ENCODE measurements at places on chromosomes 5 and 9. TPM values are rescaled to one million over a fixed set of nuclear protein-coding genes. Genes with fewer than 3 reads are reported as not detected.

The SV2C gene
- 3.4 TPM for total RNA-seq

The NCBP1 gene
- total RNA-seq, result 23.3 TPM

The ROR2 gene
- 22.3 TPM for total RNA-seq

The CSF1R gene
- total RNA-seq, result 21.4 TPM

The PCDHGA7 gene
- 5.2 TPM for total RNA-seq

The DCAF12 gene
- total RNA-seq, result 31.2 TPM

The QRFP gene
- not detected for total RNA-seq

The LIFR gene
- 63.3 TPM for total RNA-seq

The TAF11L10 gene
- total RNA-seq, result not detected

The CTXN3 gene
- total RNA-seq, result not detected

The PTPRD gene
- 10.3 TPM for total RNA-seq

The HAVCR2 gene
- total RNA-seq, result 4.4 TPM

GRCh38 chr9:92141144-92142129 is 26.2 kb upstream of the SPTLC1 start:
- peaks cover 27% of the 10 kb centered on the region for H3K4me1 ChIP-seq
- H3K27me3 ChIP-seq, result no peaks in the 10 kb centered on the region
- no peaks in the 10 kb centered on the region for H3K36me3 ChIP-seq
- H3K27ac ChIP-seq, result peak overlapping the region; percentile 71
- DNase-seq, result no peak
- peak overlapping the region; percentile 53 for H3K4me3 ChIP-seq

DNA sequence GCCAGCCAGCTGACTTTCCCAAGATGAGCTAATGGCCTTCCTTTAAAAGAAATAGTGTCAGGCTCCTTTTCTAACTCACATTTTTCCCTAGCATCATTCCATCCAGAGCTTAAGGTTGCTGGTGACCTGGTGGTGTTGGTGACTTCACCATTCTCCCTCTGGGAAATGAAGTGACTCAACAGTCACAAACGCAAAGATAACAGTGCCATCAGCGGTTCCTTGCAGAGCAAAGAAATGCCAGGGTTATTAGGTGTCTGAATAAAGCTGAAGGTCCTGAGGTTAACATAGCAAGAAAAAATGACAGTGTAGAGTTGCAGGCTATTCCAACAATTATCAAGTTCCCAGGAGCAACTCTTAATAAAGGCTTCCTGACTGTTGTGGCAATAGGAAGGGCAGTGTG is 111.8 kb upstream of the SLC44A1 start:
- no peaks in the 10 kb centered on the region for H3K27me3 ChIP-seq
- DNase-seq, result no peak
- no peak overlapping the region for H3K4me3 ChIP-seq
- H3K4me1 ChIP-seq, result no peaks in the 10 kb centered on the region
- H3K27ac ChIP-seq, result no peak overlapping the region

DNA sequence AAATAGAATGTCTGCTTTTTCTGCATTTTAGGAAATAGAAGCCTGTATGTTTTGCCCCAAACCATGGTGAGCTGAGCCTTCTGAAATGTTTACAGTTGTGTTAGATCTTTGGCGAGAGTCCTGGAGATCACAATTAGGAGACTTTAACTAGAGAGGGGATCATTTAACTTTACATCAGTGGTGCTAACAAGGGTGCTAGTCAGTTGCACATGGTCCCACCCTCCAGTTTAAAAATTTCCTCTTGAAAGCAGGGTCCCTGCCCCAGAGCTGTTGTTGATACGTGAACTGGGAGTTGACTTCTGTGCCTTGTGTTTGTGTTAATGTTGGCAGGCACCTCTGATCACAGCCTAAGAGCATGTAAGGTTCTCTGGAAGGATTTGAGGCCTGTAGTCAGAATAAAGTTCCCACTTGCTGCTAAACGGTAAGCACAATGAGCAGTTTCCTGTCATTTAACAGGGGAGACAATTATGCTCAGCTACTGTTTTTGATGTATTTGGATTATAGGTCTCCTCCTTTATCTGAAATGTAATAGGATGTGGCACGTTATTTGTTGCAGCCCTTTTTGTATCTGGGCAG is 43.7 kb downstream of the RASGRF2 start:
- H3K27me3 ChIP-seq, result no peaks in the 10 kb centered on the region
- no peak overlapping the region for H3K27ac ChIP-seq
- no peak for DNase-seq
- no peaks in the 10 kb centered on the region for H3K4me1 ChIP-seq
- H3K36me3 ChIP-seq, result no peaks in the 10 kb centered on the region

GRCh38 chr9:102841376-102841775 is 153.8 kb upstream of the CYLC2 start:
- H3K27me3 ChIP-seq, result no peaks in the 10 kb centered on the region
- no peak for DNase-seq
- no peaks in the 10 kb centered on the region for H3K4me1 ChIP-seq
- H3K36me3 ChIP-seq, result no peaks in the 10 kb centered on the region

DNA sequence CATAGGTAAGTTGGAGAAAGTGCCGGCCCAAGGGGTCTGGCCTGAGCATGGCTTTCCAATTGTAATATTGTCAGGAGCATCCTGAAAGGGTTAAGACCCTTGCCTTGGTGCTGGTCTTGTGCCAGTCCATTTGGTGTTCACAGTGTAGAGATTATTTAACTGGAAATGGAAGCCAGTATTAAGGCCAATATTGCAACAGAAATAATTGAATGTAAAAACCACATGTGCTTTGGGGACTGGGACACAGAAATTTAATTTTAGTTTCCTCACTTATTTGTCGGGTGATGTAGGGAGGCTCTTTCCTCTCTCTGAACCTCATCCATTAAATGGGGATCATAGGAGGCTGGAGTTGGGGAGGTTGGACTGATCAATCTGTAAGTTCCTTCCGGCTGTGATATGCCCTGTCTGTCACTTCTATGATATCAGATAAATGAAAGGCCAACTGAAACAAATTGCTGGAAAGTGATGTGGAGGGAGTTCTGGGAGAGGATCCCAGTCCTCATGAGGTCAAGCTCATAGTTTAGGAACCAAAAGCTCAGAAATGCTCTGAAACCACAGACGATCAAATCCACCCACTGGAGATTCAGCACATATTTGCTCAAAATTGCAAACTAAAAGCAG is 54.8 kb upstream of the COL15A1 start:
- DNase-seq, result no peak
- no peaks in the 10 kb centered on the region for H3K36me3 ChIP-seq
- no peaks in the 10 kb centered on the region for H3K27me3 ChIP-seq
- H3K4me3 ChIP-seq, result no peak overlapping the region
- H3K27ac ChIP-seq, result peak overlapping the region; percentile 46

GRCh38 chr9:132903574-132904492 is 25.1 kb downstream of the SPACA9 start:
- H3K27ac ChIP-seq, result no peak overlapping the region
- no peaks in the 10 kb centered on the region for H3K27me3 ChIP-seq
- no peak overlapping the region for H3K4me3 ChIP-seq
- no peaks in the 10 kb centered on the region for H3K4me1 ChIP-seq
- H3K36me3 ChIP-seq, result no peaks in the 10 kb centered on the region
- no peak for DNase-seq

GRCh38 chr5:111942661-111943401 is 185.8 kb upstream of the NREP start:
- H3K4me3 ChIP-seq, result no peak overlapping the region
- no peak for DNase-seq
- H3K27me3 ChIP-seq, result no peaks in the 10 kb centered on the region
- no peaks in the 10 kb centered on the region for H3K4me1 ChIP-seq
- no peaks in the 10 kb centered on the region for H3K36me3 ChIP-seq

- peak overlapping the region; percentile 96 for H3K27ac ChIP-seq
- no peaks in the 10 kb centered on the region for H3K27me3 ChIP-seq
Measured at GRCh38 chr9:107637421-107638420, 148.2 kb upstream of the KLF4 start.

- no peaks in the 10 kb centered on the region for H3K36me3 ChIP-seq
- no peak overlapping the region for H3K27ac ChIP-seq
- H3K27me3 ChIP-seq, result no peaks in the 10 kb centered on the region
- DNase-seq, result no peak
Measured at GRCh38 chr9:13478160-13478559, 198.7 kb upstream of the MPDZ start.

DNA sequence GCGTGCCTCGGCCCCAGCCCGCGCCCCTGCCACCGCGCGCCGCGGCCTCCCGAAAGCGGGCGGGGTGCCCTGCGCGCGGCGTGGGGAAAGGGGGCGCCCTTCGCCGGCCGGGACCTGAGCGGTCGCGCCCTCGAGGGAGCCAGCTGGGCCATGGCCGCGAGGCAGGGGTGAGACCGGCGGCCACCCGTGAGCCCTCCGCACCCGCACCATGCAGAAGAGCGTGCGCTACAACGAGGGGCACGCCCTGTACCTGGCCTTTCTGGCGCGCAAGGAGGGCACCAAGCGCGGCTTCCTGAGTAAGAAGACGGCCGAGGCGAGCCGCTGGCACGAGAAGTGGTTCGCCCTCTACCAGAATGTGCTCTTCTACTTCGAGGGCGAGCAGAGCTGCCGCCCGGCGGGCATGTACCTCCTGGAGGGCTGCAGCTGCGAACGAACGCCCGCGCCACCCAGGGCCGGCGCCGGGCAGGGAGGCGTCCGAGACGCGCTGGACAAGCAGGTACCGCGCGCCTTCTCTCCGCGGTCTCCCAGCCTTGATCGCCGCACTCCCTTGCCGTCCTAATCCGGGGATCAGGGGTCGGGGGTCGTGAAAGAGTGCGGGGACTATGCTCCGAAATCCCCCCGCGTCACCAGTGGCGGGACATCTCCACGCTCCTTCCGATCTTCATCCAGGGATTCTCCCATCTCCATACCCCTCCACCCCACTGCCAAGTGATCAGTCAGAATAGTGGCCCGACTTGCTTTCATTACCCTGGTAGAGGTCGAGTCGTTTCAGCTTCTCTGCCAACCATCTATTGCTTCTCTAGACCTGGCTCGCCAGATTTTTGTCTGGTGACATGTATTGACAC is 590 bp downstream of the RASGRF2 start:
- H3K4me1 ChIP-seq, result peaks cover 7% of the 10 kb centered on the region
- DNase-seq, result no peak
- H3K4me3 ChIP-seq, result peak overlapping the region; percentile 62
- peak overlapping the region; percentile 73 for H3K27ac ChIP-seq
- no peaks in the 10 kb centered on the region for H3K27me3 ChIP-seq
- no peaks in the 10 kb centered on the region for H3K36me3 ChIP-seq

- no peak overlapping the region for H3K27ac ChIP-seq
- no peak overlapping the region for H3K4me3 ChIP-seq
- H3K4me1 ChIP-seq, result no peaks in the 10 kb centered on the region
- H3K36me3 ChIP-seq, result no peaks in the 10 kb centered on the region
- no peaks in the 10 kb centered on the region for H3K27me3 ChIP-seq
- peak; percentile 42 for DNase-seq
Measured at GRCh38 chr5:3350781-3351180, 244.9 kb upstream of the IRX1 start.

- no peak for DNase-seq
- H3K36me3 ChIP-seq, result no peaks in the 10 kb centered on the region
- no peak overlapping the region for H3K27ac ChIP-seq
Measured at GRCh38 chr5:78586251-78586650, 62.3 kb downstream of the LHFPL2 start.

DNA sequence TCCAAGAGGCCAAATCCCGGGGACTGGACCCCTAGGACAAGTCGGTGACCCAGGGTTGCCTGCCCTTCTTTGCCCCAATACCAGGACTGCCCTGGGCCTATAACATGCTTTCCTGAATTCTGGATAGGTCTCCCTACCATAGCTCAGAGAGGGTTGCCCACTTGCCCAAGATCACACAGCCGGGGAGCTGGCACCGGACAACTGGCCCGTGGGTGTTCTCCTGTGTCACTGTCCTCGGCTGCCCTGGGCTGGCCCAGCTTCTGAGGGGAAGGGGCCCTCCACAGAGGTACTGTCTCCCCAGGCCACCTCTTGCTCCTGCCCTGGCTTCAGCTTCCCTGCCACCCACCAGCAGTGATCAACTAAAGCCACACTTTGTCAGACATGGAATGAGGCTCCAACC is 28.8 kb upstream of the TTLL11 start:
- H3K36me3 ChIP-seq, result no peaks in the 10 kb centered on the region
- no peak for DNase-seq

GRCh38 chr5:143676802-143677201 is 135.2 kb upstream of the HMHB1 start:
- no peak for DNase-seq
- H3K4me3 ChIP-seq, result no peak overlapping the region
- no peaks in the 10 kb centered on the region for H3K4me1 ChIP-seq

DNA sequence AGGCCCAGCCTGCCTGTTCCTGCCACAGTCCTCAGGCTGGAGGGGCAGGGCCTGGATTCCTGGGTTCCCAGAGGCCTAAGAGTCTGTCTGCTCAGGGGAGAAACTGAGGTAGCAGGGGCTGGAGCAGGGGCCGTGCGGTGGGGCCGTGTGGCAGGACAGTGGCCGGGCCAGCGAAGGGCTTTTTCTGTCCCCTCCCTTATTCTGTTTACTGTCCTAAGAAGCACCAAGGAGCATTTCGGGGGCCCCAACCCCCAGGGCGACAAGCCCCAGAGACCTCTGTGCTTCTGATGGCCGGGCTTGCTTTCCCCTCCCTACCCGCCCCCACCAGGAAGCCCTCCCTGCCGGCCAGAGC is 6.8 kb upstream of the ASB6 start:
- no peaks in the 10 kb centered on the region for H3K36me3 ChIP-seq
- peak overlapping the region; percentile 80 for H3K27ac ChIP-seq
- H3K4me1 ChIP-seq, result peaks cover 38% of the 10 kb centered on the region

DNA sequence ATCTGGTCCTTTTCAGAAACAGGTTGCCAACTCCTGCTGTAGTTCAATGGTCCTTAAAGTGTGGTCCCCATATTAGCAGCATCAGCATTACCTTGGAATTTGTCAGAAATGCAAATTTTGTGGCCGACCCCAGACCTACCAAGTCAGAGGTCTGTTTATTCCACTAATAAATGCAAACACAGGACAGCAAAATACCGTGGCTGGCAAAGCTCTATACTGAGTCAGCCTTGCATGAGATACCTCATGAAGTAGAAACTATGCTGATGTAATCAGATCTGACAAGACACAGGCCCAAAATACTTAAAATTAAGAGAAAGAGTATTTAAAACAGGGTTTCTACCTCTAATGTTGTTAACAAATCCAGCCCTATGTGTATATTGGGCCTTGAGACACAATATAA is 3.0 kb downstream of the GOLM1 start:
- H3K27ac ChIP-seq, result no peak overlapping the region
- H3K4me3 ChIP-seq, result no peak overlapping the region
- no peak for DNase-seq
- no peaks in the 10 kb centered on the region for H3K36me3 ChIP-seq
- peaks cover 15% of the 10 kb centered on the region for H3K4me1 ChIP-seq

- H3K4me1 ChIP-seq, result no peaks in the 10 kb centered on the region
- no peak for DNase-seq
- no peaks in the 10 kb centered on the region for H3K36me3 ChIP-seq
- no peak overlapping the region for H3K27ac ChIP-seq
- H3K4me3 ChIP-seq, result no peak overlapping the region
Measured at GRCh38 chr9:28651050-28651722, 1077.9 kb upstream of the C9orf72 start.

- H3K4me1 ChIP-seq, result no peaks in the 10 kb centered on the region
- no peaks in the 10 kb centered on the region for H3K27me3 ChIP-seq
- no peak overlapping the region for H3K4me3 ChIP-seq
Measured at GRCh38 chr5:168991311-168991710, 309.6 kb downstream of the SLIT3 start.
